ENCODE measurements at places on chromosomes 11 and 22. TPM values are rescaled to one million over a fixed set of nuclear protein-coding genes. Genes with fewer than 3 reads are reported as not detected.
A peak's percentile ranks its signal among the peaks of the same experiment; 100 is the strongest.

GRCh38 chr11:110907629-110908028 is 195.4 kb upstream of the ARHGAP20 start:
- DNase-seq = peak; percentile 73

DNA sequence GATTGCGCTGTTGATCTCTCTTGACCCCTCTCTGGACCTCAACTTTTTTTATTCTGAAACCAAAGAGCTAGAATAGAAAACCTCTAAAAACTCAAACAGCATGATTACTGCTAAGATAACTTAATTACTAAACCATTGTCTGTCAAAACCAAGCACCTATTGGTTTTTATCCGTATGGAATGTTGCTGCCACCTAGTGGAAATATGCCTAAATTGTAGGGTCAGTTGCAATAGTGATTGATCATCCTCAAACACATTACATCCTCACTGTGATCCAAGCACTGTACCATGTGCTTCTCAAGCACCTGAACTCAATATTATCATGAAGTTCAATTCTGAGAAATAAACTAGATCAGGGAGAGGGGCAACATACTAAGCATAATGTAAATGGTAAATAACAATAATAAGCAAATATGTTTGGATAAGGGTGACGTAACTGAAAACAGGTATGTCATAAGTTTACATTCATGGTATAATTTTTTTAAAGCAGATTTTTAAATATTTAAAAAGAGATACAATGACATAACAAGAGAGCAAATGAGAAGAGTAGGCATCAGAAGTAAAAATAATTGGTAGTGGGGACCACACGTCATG is 3.8 kb upstream of the OR5A2 start:
- no peak for DNase-seq

DNA sequence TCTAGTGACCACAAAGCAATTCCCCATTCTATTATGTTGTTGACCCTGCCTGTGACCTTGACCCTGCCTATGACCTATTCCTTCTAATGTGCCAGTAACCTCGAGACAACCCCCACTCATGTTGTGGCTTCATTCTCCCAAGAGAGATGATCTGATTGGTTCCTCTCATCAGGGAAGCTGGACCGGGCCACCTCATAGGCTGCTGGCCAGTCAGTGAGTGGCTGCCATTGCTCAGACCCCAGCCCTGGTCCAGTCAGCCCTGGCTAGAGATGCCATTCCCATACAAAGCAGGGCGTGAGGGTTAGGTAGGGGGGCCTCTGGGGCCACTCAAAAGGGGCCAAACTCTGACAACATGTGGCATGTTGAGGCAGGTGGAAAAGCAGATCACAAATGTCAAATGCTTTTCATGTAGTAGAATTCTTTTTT is 11.9 kb downstream of the SLC29A2 start:
- DNase-seq = no peak

DNA sequence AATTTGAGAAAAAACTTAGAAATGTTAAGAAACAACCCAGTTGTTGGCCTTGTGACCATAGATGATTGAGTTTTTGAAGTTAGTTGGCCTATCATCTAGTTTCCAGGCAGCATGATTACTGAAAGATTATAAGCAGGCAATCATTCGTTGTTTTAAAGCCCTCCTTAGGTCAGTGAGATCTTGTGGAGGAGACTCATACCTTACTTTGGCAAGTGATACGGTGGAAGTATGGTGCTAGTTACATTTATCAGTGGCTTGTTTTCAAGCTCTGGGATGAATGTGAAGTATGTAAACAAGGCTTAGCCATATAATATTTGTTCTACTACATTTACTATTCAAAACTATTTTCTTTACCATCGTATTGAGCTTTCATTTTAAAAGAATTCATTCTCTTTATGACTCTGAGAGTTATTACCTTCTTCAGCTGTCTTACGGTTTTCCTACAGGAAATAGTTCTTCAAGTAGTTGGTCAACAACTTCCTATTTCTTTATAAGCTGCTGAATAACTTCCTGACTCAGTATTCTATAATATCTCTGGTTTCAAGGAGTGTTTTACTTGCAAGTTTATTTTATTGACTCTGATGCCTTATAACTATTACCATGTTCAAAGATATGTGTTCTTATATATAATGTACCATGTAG is 7.3 kb downstream of the YAP1 start:
- no peak for DNase-seq

- no peak for DNase-seq
Measured at GRCh38 chr11:117929142-117929915, at the start of gene TMPRSS13. TSS of gene TMPRSS13 (minus strand) at chr11:117929402. CDS start at chr11:117929307, 95 bp downstream.

- DNase-seq = no peak
Measured at GRCh38 chr11:18733202-18733601, 7.2 kb upstream of the IGSF22 start.

- peak; percentile 44 for DNase-seq
Measured at GRCh38 chr22:37782340-37783168, 25.2 kb upstream of the GCAT start.

DNA sequence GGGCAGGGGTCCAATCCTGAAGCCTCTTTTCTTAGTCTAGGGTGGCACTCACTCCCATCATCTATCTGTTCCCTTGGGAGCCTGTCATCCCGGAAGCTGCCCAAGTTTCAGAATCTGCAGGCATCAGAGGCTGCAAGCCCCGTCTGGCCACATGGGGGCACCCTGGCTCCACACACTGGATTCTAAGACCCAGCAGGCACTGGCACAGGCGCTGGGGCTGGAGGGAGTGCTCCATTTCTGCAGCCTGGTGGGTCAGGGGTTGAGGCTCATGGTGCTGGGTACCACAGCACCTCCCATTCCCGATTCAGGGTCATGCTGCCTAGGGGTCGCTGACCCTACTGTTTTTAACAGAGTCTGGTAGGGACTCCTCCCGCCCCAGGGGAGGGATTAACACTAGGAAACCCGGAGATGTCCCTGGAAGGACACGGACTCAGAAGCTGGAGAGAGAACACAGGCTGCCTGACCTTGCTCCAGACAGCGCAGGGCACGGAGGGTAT is 243.9 kb upstream of the SYN3 start:
- peak; percentile 58 for DNase-seq

DNA sequence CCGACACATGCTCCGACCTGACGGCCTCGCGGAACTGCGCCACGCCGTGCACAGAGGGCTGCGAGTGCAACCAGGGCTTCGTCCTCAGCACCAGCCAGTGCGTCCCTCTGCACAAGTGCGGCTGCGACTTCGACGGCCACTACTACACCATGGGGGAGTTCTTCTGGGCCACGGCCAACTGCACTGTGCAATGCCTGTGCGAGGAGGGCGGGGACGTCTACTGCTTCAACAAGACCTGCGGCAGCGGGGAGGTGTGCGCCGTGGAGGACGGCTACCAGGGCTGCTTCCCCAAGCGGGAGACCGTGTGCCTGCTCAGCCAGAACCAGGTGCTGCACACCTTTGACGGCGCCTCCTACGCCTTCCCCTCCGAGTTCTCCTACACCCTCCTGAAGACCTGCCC is 26.8 kb downstream of the TECTA start:
- DNase-seq = no peak

DNA sequence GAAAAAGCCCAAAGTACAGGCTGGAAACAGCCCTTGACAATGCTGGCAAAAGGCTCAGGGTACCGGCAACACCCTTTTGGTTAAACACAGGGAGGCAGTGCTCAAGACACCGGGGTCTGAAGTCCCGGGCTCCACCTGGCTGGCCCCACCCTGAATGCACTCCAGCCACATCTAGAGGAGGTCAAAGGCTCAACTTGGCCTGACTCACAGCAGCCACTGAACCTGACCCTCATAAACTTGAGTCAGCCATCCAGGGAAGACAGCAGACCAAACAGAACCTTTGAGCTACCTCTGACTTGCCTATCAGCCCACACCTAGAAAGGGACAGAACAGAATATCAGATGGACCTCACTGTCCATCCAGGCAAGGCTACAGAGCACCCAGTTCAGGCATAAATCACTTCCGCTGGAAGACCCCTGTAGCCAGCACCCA is 3.8 kb downstream of the CFL1 start:
- DNase-seq = no peak

DNA sequence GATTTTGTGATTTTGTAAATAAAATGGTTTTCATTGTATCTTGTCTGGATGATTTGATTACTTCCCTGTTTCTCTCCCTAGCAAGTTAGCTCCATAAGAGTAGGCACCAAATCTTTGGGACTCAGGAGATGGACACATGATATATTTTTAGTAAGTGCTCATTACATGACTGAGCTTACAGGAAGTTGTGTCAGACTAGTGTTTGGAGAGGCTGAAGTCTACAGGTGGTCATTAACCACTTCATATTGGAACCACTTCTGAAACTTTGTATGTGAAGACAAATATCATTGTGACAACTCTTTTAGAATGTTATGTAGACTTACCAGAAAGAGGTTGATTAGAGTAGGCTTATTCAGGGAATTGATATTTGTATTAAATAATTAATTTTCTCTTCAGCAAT is 19.1 kb downstream of the ARHGAP42 start:
- DNase-seq = no peak

GRCh38 chr11:68890490-68891231 is 13.0 kb downstream of the MRPL21 start:
- DNase-seq = no peak

GRCh38 chr22:39503630-39504029 is 1.5 kb downstream of the MIEF1 start:
- no peak for DNase-seq

DNA sequence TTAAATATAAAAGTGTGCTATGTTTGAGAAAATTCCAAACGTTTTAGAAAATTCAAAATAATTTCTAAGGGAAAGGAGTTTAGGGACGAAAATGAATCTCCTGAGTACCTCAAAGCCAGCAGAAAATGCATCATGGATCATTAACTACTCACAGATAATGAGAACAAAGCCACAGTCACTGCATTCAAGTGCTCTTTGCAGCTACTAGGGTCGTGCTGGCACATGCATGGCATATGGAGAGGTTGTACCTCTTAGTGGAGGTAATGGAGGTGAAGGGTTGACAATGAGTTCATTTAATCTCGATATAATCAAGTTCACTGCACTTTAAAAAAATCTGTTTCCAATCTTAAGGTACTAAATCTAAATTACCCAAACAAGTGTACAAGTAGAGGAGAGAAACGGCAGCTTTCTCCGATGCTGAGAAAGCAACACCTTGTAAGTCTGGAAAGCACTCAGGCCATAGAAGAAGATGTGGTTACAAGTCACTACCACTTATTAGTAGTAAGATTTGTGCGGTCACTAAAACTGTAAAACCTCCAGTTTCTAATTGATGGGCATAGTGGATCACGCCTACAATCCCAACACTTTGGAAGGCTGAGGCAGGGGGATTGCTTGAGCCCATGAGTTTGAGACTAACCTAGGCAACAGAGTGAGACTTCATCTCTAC is 261.1 kb upstream of the ANO3 start:
- DNase-seq = no peak

DNA sequence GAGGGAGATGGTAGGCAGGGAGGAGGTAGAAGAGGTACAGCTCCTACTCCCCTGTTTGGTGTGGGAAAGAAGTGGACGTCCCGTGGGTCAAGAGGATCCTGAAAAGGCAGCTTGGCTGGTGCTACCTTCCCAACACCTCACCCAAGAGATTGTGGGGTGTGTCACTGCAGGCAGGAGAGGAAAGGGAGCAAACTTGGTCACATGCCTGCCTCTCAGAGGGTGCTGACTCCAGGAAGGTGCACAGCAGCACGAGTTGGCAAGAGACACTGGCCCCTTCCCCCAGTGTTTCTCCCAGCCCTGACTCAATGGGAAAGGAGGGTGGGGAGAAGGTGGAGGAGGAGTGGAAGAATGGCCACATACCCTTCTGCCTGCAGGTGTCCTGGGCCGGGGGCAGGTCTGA is 99.6 kb downstream of the CSNK2A3 start:
- no peak for DNase-seq

DNA sequence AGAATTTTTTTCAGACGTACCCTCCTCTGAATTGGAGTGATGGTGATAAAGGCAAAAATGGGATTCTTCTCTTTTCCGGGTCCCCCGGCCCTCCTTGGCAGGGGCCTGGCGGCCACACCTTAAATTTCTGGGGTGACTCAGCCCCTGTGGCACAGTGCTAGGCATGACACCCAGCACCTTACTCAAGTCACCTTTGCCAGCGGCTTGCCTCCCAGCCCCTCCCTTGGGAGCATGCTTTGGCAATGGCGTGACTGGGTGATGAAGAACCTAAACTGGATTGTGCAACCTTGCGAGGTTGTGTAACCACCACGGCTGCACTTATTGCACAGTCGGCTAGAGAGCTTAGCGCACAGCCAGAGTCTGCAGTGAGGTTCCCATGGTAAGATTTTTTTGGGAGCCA is 16.2 kb upstream of the LDLRAD3 start:
- peak; percentile 52 for DNase-seq

GRCh38 chr11:48002561-48002960 is 22.2 kb downstream of the PTPRJ start:
- DNase-seq = no peak

DNA sequence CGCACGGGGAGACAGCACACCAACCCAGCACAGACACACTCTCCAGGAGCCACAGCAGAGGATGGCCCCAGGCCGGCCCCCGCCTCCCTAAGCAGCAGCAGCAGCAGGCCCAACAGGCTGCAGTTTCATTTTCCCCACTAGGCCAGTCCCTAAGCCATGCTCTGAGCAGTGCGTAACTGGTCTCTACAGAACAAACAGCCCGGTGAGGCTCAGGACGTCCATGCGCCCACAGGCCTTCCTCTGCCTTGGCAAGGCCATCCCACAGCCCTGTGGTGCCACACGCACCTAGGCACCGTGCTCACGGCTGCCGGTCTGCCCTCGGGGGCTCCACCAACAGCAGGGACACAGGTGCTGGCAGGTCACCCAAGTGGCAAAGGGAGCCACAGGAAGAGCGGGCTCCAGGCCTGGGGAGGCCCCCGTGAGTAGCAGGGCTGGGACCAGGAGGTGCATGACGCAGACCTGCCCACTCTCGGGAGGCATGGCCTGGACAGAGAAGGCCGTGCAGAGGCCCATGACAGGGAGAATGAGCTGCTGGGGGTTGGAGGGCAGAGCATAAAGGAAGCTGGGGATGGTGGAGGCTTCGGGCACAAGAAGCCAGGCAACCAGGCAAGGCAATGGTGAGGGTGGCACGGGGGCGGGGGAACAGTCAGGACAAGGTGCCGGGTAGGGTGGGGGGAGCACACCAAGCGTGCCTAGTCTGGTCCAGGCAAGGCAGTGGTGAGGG is 1.4 kb upstream of the MOB2 start:
- no peak for DNase-seq

- DNase-seq = peak; percentile 70
Measured at GRCh38 chr11:613369-613968, 2.3 kb downstream of the IRF7 start.

DNA sequence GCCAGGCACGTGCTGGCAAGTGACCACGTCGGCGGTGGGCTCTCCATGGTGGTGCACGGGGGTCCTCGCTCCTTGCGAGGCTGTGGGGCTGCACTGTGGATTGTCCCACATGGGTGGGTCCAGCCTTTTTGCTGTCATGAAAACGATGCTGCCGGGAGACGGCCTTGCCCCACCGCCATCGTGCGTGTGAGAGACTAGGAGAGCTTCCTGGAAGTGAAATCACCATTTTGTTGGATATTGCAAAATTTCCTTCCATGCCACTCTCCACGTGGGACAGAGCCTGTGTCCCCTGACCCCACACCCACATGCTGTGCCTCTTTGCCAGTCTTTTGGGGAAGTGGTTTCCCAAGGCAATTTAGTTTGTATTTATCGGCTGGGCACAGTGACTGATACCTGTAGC is 18.2 kb upstream of the GRAMD4 start:
- no peak for DNase-seq

The USP28 gene
- 37.0 TPM for total RNA-seq

The ELMOD1 gene
- total RNA-seq = not detected

The TTC9C gene
- 42.3 TPM for total RNA-seq

The PGA5 gene
- total RNA-seq = not detected

The FOLR2 gene
- not detected for total RNA-seq

The NLRP6 gene
- total RNA-seq = not detected

The HEPHL1 gene
- total RNA-seq = not detected

The BTBD18 gene
- total RNA-seq = not detected

The SPDYC gene
- not detected for total RNA-seq

The OR5T1 gene
- total RNA-seq = not detected

The SGSM1 gene
- total RNA-seq = not detected

The TRPM5 gene
- total RNA-seq = not detected

The JRKL gene
- total RNA-seq = 1.8 TPM
